ENCODE measurements at places on chromosomes 7 and 10. TPM values are rescaled to one million over a fixed set of nuclear protein-coding genes. Genes with fewer than 3 reads are reported as not detected.

GRCh38 chr10:112728997-112729396, 221.1 kb upstream of the TCF7L2 start:
- no peaks in the 10 kb centered on the region for H3K4me1 ChIP-seq
- H3K27me3 ChIP-seq: no peaks in the 10 kb centered on the region
- no peak overlapping the region for H3K27ac ChIP-seq
- H3K36me3 ChIP-seq: no peaks in the 10 kb centered on the region
- no peak overlapping the region for H3K4me3 ChIP-seq

- H3K27ac ChIP-seq: no peak overlapping the region
- no peaks in the 10 kb centered on the region for H3K4me1 ChIP-seq
- no peak overlapping the region for H3K4me3 ChIP-seq
These were observed 42.1 kb downstream of the NOD1 start for GRCh38 chr7:30436518-30436917.

DNA sequence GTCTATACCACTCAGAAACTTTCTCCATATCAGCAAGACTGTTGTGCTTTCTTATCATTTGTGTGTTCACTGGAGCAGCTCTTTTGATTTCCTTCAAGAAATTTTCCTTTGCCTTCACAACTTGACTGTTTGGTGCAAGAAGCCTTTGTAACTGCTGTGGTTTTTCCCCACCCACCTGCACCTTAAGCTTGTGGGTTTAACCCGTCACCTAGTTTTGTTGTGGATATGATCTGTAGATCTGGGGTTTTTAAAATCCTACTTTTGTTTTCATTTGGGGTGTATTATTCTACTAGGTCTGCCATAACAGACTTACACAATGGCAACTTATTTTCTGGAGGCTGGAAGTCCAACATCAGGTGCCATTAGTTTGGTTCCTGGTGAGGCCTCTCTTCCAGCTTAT, 30.5 kb upstream of the CHST3 start:
- DNase-seq: peak; percentile 61
- H3K4me3 ChIP-seq: peak overlapping the region; percentile 58
- peaks cover 10% of the 10 kb centered on the region for H3K36me3 ChIP-seq
- no peak overlapping the region for H3K27ac ChIP-seq
- H3K27me3 ChIP-seq: peaks cover 5% of the 10 kb centered on the region

DNA sequence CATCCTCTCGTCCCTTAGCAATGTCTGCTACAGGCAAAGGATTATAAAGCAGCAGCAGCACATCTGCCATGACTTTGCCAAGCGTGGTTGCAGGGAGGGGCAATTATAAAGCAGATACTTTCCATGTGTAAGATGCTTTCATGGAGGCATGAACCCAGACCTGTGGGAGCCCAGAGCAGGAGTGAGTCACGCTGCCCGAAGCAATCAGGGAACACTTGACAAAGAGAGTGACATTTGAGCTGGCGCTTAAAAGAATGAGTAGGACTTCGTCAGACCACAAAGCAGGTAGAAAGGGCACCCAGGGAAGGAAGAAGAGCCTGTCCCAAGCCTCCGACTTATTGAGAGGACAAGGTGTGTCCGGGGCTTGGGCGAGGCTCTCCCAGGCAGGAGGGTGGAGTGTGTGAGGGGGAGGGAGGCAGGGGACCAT, 147.2 kb downstream of the MYOF start:
- H3K27ac ChIP-seq: no peak overlapping the region
- DNase-seq: no peak
- no peaks in the 10 kb centered on the region for H3K4me1 ChIP-seq
- H3K27me3 ChIP-seq: no peaks in the 10 kb centered on the region

- H3K36me3 ChIP-seq: no peaks in the 10 kb centered on the region
- DNase-seq: no peak
- H3K4me3 ChIP-seq: no peak overlapping the region
- peaks cover 6% of the 10 kb centered on the region for H3K4me1 ChIP-seq
- H3K27ac ChIP-seq: no peak overlapping the region
These were observed 202.9 kb upstream of the MTPN start for GRCh38 chr7:136179851-136180721.

- peaks cover 5% of the 10 kb centered on the region for H3K27me3 ChIP-seq
- DNase-seq: no peak
- no peaks in the 10 kb centered on the region for H3K36me3 ChIP-seq
These were observed 509.5 kb downstream of the RPS24 start for GRCh38 chr10:78543031-78543748.

- H3K27ac ChIP-seq: no peak overlapping the region
- H3K36me3 ChIP-seq: no peaks in the 10 kb centered on the region
- H3K4me1 ChIP-seq: peaks cover 6% of the 10 kb centered on the region
- no peak overlapping the region for H3K4me3 ChIP-seq
These were observed 14.4 kb downstream of the PILRA start for GRCh38 chr7:100387695-100388094.

GRCh38 chr10:90960355-90960814, 39.5 kb upstream of the ANKRD1 start:
- no peaks in the 10 kb centered on the region for H3K36me3 ChIP-seq
- no peak overlapping the region for H3K27ac ChIP-seq
- H3K4me1 ChIP-seq: no peaks in the 10 kb centered on the region
- H3K4me3 ChIP-seq: no peak overlapping the region
- DNase-seq: peak; percentile 2

GRCh38 chr7:45680776-45681175, 106.6 kb downstream of the ADCY1 start:
- H3K27me3 ChIP-seq: peaks cover 14% of the 10 kb centered on the region
- no peak overlapping the region for H3K4me3 ChIP-seq
- H3K4me1 ChIP-seq: no peaks in the 10 kb centered on the region
- H3K27ac ChIP-seq: no peak overlapping the region
- no peaks in the 10 kb centered on the region for H3K36me3 ChIP-seq

DNA sequence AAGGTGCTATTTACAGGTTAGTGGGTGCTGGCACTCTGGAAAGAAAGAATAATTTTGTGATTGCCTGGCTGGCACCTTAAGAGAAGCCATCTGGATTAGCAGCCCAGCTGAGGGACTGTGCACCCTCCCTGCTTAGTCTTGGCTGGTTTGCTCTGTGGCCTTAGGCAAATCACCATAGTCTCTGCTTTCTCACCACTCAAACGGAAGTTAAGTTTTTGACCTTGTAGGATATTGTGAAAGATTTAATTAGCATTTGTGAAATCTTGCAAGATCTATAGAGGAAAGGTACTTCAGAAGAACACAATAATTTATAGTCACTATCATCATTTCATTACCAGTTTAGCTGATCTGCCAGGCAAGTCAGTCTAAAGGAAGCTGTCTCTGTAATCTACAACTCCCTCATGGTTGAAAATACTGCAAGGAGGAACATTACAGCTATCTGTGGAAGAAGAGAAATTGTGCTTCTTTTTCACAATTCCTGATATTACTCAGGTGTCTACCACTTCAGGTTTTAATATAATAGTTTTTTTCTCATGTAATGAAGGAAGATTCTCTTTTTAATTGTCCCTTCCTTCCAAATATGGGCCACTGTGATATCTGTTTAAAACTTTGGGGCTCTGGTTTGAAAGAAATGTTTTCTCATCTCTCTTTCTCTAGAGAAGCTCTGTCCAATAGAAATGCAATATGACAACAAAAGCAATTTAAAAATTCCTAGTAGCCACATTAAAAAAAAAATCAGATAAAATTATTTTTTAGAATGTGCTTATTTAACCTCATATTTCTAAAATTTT, 219.6 kb downstream of the PTEN start:
- DNase-seq: no peak
- H3K36me3 ChIP-seq: no peaks in the 10 kb centered on the region
- H3K4me1 ChIP-seq: no peaks in the 10 kb centered on the region
- no peak overlapping the region for H3K27ac ChIP-seq
- peaks cover 59% of the 10 kb centered on the region for H3K27me3 ChIP-seq

DNA sequence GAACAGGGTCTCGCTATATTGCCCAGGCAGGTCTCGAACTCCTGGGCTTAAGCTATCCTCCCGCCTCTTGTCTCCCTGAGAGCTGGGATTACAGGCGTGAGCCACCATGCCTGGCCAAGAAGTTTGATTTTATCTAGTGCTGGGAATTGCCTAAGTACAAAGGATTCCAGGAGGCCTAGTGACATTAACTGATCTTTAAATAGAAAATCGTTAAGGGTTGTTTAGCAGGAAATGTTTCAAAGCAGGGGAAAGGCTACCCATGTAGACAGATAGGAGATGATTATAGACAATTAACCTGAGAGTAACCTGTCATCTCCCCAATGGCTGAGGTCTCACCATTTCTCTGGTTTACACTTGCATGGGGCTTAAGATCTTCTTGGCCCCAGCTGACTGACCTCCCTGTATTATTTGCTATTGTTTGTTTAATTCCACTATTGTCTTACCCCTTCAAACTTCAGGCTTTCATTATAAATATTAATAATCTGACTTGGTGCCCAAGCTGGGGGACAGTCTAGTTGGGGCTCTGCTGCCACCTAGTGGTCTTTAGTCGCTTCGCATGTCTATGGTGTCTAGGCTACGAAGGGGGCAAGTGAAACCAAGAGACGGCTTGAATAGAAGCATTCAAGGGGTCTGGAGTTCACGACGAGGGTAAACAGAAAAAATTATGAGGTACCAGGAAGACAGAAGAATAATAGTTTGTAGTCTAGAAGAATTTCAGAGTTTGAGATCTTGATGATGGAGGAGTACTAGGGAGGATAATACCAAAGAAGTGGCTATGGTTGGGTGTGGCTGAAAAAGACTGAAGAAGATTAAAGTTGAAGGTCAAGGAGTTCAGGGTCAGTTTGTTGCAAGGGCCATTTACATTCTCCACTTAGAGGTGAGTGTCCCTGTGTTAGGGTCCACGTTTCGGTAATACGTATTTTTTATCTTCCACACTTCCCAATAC, 40.4 kb upstream of the BPGM start:
- peak; percentile 64 for DNase-seq
- peaks cover 4% of the 10 kb centered on the region for H3K4me1 ChIP-seq
- H3K27me3 ChIP-seq: peaks cover 58% of the 10 kb centered on the region
- H3K27ac ChIP-seq: no peak overlapping the region
- no peaks in the 10 kb centered on the region for H3K36me3 ChIP-seq
- H3K4me3 ChIP-seq: peak overlapping the region; percentile 71

- H3K27ac ChIP-seq: no peak overlapping the region
- no peaks in the 10 kb centered on the region for H3K4me1 ChIP-seq
- no peaks in the 10 kb centered on the region for H3K36me3 ChIP-seq
- H3K27me3 ChIP-seq: no peaks in the 10 kb centered on the region
- H3K4me3 ChIP-seq: no peak overlapping the region
These were observed 283.9 kb upstream of the SP8 start for GRCh38 chr7:21070571-21071090.

GRCh38 chr10:88253128-88253527, 330.0 kb downstream of the RNLS start:
- H3K36me3 ChIP-seq: no peaks in the 10 kb centered on the region
- no peak overlapping the region for H3K4me3 ChIP-seq
- H3K27me3 ChIP-seq: no peaks in the 10 kb centered on the region

DNA sequence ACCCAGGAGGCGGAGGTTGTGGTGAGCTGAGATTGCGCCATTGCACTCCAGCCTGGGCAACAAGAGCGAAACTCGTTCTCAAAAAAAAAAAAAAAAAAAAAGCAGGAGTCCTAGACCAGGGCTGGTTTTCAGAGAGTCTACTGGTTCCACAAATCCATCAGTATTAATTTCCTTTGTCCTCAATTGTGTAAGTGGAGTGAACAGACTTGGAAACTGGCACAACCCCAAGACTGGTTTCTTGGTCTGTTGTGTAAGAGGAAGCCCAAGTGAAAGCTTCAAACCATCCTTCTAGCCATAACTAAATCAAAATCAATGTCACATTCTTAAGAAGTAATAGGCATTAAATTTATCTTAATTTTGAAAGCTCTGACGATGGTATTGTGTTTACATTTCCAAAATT, 213.6 kb downstream of the DGKI start:
- H3K4me1 ChIP-seq: no peaks in the 10 kb centered on the region
- no peak overlapping the region for H3K4me3 ChIP-seq
- H3K27me3 ChIP-seq: peaks cover 8% of the 10 kb centered on the region
- no peak overlapping the region for H3K27ac ChIP-seq
- DNase-seq: no peak
- no peaks in the 10 kb centered on the region for H3K36me3 ChIP-seq

GRCh38 chr10:80697926-80698325, 160.2 kb downstream of the SH2D4B start:
- no peaks in the 10 kb centered on the region for H3K4me1 ChIP-seq
- DNase-seq: no peak
- H3K36me3 ChIP-seq: no peaks in the 10 kb centered on the region
- no peak overlapping the region for H3K4me3 ChIP-seq
- no peak overlapping the region for H3K27ac ChIP-seq
- H3K27me3 ChIP-seq: no peaks in the 10 kb centered on the region

DNA sequence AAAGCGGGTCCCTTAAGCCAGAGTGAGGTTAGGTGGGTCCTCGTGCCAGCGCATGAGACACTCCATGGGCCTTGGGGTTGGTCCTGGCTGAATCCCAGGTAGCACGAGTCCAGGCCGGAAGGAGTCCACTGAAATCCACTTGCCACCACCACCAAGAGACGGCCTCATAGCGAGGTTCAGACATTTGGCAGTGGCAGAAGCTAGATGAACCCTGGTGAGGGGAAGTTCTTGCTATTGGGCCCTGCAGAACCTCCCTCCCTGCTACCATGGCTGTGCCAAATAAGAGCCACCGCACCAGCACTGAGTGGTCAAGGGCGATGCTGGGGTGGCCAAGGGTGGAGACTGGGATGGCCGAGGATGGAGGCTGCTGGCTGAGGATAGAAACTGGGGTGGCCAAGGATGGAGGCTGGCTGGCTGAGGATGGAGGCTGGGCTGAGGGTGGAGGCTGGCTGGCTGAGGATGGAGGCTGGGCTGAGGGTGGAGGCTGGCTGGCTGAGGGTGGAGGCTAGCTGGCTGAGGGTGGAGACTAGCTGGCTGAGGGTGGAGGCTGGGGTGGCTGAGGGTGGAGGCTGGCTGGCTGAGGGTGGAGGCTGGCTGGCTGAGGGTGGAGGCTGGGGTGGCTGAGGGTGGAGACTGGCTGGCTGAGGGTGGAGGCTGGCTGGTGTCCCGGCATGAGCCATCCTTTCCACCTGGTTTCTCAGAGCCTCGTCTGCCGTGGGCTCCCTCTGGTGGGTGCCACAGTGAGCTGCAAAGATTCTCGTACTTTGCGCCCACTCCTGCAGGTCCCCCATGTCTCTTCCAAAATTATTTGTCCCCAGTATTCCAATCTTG, 88.2 kb downstream of the ELFN1 start:
- H3K4me1 ChIP-seq: no peaks in the 10 kb centered on the region
- DNase-seq: peak; percentile 22
- peaks cover 6% of the 10 kb centered on the region for H3K36me3 ChIP-seq
- H3K27ac ChIP-seq: no peak overlapping the region

GRCh38 chr10:24993237-24993958, 22.6 kb downstream of the ENKUR start:
- no peaks in the 10 kb centered on the region for H3K4me1 ChIP-seq
- H3K27ac ChIP-seq: no peak overlapping the region
- H3K4me3 ChIP-seq: no peak overlapping the region
- DNase-seq: no peak
- H3K36me3 ChIP-seq: no peaks in the 10 kb centered on the region

GRCh38 chr7:149497467-149498261, at the start of gene ZNF746:
Gene ZNF746 (minus strand): TSS chr7:149497809. CDS start chr7:149497536, 273 bp downstream.
- peaks cover 55% of the 10 kb centered on the region for H3K4me1 ChIP-seq
- no peaks in the 10 kb centered on the region for H3K27me3 ChIP-seq
- peak within 1 kb of the TSS; percentile 97 for H3K27ac ChIP-seq
- peak; percentile 88 for DNase-seq

- no peak overlapping the region for H3K4me3 ChIP-seq
- no peaks in the 10 kb centered on the region for H3K4me1 ChIP-seq
- H3K27ac ChIP-seq: no peak overlapping the region
- no peaks in the 10 kb centered on the region for H3K27me3 ChIP-seq
These were observed 141.9 kb downstream of the PRKG1 start for GRCh38 chr10:51215951-51216834.

The WDFY4 gene
- total RNA-seq: 0.58 TPM

The DNAJB12 gene
- total RNA-seq: 25.2 TPM

The SFXN4 gene
- total RNA-seq: 31.0 TPM

The OPN4 gene
- not detected for total RNA-seq

The VPS37D gene
- 0.95 TPM for total RNA-seq

The OR2A42 gene
- not detected for total RNA-seq

The MRPL32 gene
- total RNA-seq: 66.6 TPM

The PDCD4 gene
- 340 TPM for total RNA-seq

The PDZD7 gene
- 0.12 TPM for total RNA-seq

The CFTR gene
- total RNA-seq: not detected

Data from activated T-cell treated with anti-CD3 and anti-CD28 coated beads, Interleukin-2, amount 50 U/mL, for 72 hours (primary cell).